ENCODE measurements at places on chromosomes 16 and 17.

- DNase-seq, result no peak
Measured at GRCh38 chr17:10628756-10629155, 28.4 kb downstream of the MYH3 start.

DNA sequence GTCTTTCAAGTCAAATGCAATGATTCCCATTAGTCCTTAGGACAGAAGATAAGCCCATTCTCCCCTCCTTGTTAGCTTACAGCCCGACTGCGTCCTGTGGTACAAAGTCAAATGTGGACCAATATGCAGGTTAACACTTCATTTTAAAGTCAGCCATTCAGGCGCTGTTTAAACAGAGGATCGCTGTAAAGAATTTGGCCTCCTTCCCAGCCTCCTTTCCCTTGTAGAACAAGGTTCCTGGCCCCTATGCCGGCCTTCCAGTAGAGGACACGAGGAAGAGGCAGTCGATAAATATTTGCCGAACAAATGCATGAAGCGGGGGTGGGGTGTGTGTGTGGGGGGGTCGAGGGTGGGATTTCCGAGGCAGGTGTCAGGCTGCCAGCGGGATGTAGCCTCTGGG is 4.3 kb downstream of the SDK2 start:
- peak; percentile 96 for DNase-seq

GRCh38 chr17:2171702-2172076 is 116.8 kb downstream of the HIC1 start:
- DNase-seq, result no peak

DNA sequence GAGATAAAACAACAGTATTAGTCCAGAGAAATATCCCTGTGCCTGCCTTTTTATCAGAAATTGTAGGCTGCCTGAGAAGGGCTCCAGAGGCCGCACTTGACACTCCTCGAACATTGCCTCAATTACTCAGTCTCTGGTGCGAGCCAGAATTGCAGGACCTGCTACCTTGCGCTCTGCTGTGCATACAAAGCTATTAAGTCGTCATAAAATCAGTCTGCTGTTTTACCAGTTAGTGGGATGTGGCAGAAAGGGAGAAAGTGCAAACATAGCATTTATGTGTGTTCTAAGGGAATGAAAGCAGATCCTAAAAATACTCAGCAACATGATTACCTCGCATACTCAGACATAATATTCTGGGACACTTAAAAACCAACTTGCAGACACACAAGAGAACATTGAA is 70.6 kb downstream of the TMC6 start:
- DNase-seq, result peak; percentile 1

GRCh38 chr17:38873640-38874380 is 4.0 kb downstream of the LASP1 start:
- no peak for DNase-seq

DNA sequence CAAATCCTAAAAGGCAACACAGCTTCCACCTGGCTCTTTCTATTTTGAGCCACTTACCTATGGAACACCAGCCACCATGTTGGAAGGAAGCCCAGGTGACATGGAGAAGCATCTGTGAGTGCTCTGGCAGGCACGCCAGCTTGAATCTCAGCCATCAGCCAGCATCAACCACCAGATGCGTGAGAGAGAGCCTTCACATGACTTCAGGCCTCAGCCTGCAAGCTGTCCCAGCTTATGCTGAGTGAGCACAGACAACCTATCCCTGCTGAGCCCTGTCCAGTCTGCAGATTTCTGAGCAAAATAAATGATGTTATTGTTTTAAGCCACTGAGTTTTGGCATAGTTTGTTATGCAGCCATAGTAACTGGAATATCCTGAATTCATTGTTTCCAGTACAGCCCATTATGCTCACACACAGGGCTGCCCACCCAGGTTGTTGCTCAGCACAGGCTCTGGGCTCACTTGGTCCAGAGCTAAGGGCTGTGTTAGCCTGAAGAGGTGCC is 35.1 kb downstream of the TMEM238L start:
- no peak for DNase-seq

DNA sequence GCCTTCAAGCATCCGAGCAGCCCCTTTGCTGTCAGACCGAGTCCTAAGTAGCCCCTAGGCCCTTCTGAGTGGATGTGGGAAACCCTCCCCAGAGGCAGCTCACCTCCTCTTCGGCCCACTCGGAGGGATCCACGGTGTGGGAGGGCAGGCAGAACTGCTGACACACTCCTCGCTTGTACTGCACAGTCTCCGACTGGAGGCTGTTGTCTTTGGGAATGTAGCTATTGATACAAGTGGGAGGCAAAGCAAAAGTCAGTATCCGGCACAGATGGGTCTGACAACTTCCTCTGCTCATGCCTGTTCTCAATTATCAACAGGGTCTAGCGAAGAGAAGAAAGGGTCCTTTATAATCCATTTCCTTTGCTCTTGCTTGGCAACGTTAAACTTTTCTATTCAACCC is 25.9 kb upstream of the FOXJ1 start:
- DNase-seq, result no peak

- DNase-seq, result no peak
Measured at GRCh38 chr17:8556074-8556473, 74.5 kb downstream of the MYH10 start.

DNA sequence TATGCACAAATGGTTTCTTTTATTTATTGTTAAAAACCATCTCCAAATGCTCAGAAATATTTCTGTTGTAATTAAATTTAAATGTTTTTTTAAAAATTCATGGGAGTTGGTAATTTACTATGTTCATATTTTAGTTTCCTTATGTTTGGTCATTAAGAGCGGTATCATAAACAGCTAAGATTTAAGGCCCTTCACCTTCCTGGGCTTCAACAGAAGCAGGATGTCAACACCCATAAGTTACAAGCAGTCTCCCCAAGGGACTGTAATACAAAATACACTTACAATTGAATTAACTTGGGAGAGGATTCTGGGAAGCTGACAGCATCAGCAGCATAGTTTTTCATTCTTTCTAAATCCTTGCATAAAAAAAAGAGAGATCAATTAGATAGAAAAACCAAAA is 30.9 kb upstream of the TANC2 start:
- no peak for DNase-seq

DNA sequence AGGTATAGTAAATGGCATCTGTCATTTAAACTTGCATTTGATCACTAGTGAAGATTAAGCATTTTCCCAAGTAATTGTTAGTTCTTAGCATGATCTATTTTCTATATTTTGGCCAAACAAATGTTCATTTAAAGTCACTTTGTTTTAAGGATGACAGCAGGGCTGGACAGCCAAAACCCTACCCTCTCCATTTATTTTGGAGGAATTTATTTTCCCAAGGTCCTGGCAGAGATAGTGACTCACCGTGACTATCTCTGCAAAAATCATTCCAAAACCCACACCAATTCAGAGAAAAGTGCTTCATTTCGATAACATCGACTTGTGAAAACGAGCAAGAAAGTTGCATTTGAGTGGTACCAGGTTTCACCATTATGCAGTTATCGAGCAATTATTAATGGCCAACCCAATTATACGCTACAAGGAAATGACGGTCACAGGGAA is 665 bp upstream of the AKAP1 start:
- DNase-seq, result peak; percentile 26

DNA sequence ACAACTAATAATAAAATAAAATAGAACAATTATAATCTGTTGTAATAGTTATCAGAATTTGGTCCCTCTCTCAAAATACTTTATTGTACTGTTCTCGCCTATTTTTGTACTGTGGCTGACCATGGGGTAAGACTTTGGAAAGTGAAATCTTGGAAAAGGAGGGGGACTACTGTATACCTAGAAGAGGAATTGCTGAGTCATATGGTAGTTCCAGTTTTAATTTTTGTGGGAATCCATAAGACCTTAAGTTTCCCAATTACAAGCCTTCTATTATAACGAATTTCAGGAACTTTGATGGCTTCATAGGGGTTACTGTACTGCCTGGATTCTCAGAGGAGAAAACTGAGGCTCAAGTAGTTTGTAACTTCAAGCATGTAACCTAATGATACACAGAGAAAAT is 35.5 kb downstream of the TNRC6A start:
- no peak for DNase-seq

- DNase-seq, result no peak
Measured at GRCh38 chr16:86521236-86522197, 11.2 kb downstream of the FOXF1 start.

- DNase-seq, result no peak
Measured at GRCh38 chr17:5678171-5678570, 93.9 kb upstream of the NLRP1 start.

- peak; percentile 35 for DNase-seq
Measured at GRCh38 chr17:82021107-82021899, 1.4 kb downstream of the CENPX start.

DNA sequence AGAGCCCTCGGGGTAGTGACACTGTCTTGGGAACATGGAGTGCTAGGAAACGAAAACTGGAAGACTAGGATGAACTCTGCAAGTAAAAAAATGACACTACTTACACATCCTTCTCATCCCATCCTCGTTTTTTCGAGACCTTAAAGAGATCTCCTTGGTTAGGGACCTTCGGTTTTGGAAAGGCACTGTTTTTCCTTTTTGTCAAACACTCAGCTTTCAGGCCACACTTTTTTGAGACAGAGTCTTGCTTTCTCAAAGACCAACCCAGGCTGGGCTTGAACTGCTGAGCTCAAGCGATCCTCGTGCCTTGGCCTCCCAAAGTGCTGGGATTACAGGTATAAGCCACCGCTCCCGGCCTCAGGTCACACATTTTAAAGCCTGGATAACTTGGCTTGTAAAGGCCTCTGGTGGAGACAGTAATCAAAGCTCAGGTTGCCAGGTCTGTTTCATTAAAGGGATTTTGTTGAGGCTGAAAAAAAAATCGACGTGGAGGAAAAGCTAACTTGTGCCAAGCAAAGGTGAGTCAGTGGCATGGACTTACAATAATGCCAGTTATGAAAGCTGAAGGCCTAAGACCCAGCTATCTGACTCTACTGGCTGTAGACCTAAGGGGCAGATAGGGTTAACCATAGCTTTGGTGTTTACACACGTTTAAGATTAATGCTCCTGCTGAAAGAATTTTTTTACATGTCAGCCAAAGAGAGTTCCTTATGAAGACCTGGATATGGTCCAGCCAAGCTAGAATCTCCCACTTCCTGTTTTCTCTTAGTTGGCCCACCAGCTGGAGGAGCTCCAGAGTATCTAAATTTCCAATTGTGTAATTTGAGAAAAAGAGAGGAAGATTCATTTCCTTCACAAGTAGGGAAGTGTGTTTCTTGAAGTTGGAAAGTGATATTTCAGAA is 823 bp downstream of the NBR1 start:
- no peak for DNase-seq

DNA sequence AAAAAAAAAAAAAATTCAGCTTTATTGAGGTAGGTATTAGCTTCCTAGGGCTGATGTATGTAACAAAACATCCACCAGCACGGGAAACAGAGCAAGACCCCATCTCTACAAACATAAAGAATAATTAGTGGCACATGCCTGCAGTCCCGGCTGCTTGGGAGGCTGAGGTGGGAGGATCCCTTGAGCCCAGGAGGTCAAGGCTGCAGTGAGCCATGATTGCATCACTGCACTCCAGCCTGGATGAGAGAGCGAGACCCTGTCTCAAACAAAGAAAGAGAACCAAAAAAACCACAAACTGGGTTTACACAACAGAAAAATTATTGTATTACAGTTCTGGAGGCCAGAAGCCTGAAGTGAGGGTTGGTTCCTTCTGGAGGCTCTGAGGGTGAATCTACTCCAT is 4.0 kb upstream of the MMP25 start:
- DNase-seq, result no peak

- no peak for DNase-seq
Measured at GRCh38 chr16:85800321-85800669, 800 bp downstream of the COX4I1 start.

GRCh38 chr17:45225051-45225700 is 3.5 kb downstream of the FMNL1 start:
- DNase-seq, result no peak

GRCh38 chr16:31118223-31119155 is 1.0 kb downstream of the KAT8 start:
- no peak for DNase-seq

GRCh38 chr16:24094660-24095059 is 161.5 kb upstream of the CACNG3 start:
- DNase-seq, result no peak

DNA sequence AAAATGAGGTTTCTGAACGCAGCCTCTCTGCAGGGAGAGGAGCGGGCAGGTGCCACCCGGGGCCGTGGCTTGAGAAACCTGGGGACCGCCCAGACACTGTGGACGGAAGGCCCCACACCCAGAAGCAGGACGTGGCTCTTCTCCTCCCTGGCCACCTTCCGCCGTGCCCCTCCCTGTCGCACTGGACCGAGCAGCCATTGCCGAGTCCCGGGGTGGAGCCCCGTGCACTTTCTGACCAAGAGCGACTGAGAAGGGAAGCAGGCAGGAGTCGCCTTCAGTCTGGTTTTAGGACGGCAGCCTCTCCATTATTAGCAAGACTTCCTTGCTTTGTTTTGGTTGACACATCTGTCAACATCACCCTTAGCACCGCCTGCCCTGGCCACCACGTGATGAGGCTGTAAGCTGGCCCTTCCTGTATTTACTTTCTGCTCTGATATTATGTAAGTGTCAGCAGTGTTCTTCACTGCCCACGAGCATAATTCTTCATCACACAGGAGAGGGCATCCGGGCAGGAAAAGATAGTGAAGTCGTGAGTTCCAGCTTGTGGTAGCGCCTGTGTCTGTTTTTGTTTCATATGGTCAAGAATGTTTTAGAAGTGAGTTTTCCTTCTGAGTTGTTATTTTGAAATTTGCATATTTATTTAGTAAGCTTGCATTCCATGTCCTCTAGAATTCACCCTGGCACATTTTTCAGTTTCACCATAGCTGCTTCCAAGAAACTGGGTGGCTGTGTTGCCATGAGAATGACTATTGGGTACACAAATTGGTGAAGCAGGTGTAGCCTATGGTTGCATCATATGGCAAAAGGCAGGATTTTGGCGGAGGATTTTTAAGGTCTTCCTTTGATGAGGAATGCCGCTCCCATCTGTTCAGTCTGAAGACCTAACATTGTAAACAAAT is 1.0 kb downstream of the HERPUD1 start:
- DNase-seq, result peak; percentile 66

DNA sequence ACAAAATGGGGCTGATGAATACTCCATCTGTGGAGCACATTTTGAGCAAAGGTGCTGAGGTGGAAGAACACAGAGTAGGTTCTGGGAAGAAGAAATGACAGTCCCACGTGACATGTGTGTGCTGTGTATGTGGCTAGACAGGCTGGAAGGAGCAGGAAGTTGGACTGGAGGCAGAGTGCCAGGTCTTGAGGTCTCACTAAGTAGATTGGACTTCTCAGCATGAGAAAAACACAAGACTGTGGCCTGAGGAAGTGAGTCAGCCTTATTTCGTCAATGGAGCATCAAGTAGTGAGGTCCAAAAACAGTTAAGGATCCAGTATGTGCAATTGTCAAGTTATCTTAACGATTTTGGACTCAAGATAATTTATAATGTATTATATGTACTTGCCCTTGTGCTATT is 736.5 kb downstream of the KCNJ2 start:
- no peak for DNase-seq

GRCh38 chr17:1154704-1155103 is 25.1 kb downstream of the ABR start:
- DNase-seq, result no peak

GRCh38 chr16:1556254-1556653 is 22.8 kb downstream of the TMEM204 start:
- DNase-seq, result no peak

- no peak for DNase-seq
Measured at GRCh38 chr17:60423865-60424264, 1.6 kb downstream of the CHCT1 start.

- DNase-seq, result no peak
Measured at GRCh38 chr16:84610376-84610775, 7.5 kb downstream of the COTL1 start.

Measured in NCI-H1092 treated with DMSO at 0.1 percent for 48 hours (cell line).